Right ventricle myocardium inferior (tissue), 1 donor: ENCODE measurements at places on chromosomes 7 and 10. TPM values are rescaled to one million over a fixed set of nuclear protein-coding genes. Genes with fewer than 3 reads are reported as not detected.

The CLCN1 gene
- not detected for total RNA-seq

The HKDC1 gene
- not detected for total RNA-seq

The DPY19L1 gene
- 24.5 TPM for total RNA-seq

The SYNPO2L gene
- 232 TPM for total RNA-seq

The LANCL2 gene
- total RNA-seq, result 6.2 TPM

The ADGRA1 gene
- total RNA-seq, result not detected
